ENCODE measurements at places on chromosomes 6 and 20.

DNA sequence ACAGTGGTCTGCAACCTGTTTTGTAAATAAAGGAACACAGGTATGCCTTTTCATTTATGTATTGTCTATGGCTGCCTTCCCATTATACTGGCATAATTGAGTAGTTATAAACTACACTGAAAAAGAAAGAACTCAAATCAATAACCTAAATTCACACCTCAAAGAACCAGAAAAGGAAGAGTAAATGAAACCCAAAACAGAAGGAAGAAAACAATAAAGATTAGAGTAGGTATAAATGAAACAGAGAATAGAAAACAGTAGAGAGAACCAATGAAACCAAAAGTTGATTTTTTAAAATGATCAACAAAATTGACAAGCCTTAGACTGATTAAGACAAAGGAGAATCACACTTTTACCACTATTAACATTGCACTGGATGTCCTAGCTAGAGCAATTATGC is 34.7 kb downstream of the FAM184A start:
- no peak for DNase-seq

GRCh38 chr6:163667372-163668060 is 253.0 kb downstream of the QKI start:
- DNase-seq: no peak

GRCh38 chr6:114032721-114033120 is 61.8 kb upstream of the HDAC2 start:
- no peak for DNase-seq

GRCh38 chr6:51711876-51712275 is 375.5 kb downstream of the PKHD1 start:
- no peak for DNase-seq

DNA sequence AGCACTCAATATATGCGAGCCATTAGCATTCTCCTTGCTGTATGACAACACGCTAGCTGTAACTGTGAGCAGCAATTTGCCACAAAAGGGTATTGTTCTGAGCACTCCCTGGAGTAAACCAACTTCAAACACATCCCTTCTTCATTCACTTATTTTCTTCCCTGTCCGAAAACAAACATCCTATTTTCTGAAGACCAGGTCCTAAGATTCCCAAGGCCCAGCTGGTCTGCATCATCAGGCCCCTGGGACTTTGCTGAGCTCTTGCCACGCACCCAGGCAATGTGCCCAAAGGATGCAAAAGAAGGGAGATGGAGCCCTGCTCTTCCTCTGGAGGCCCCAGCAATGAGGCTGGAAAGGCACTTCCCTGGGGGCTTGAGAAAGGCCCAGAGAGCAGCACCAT is 118.1 kb downstream of the PREX1 start:
- no peak for DNase-seq

- no peak for DNase-seq
Observed at GRCh38 chr6:157173776-157174175, 149.5 kb downstream of the TMEM242 start.

GRCh38 chr6:11366934-11367637 is 134.6 kb upstream of the NEDD9 start:
- DNase-seq: no peak

- no peak for DNase-seq
Observed at GRCh38 chr6:119339941-119340456, 9.6 kb downstream of the MAN1A1 start.
